ENCODE measurements at places on chromosomes 5 and 9.

DNA sequence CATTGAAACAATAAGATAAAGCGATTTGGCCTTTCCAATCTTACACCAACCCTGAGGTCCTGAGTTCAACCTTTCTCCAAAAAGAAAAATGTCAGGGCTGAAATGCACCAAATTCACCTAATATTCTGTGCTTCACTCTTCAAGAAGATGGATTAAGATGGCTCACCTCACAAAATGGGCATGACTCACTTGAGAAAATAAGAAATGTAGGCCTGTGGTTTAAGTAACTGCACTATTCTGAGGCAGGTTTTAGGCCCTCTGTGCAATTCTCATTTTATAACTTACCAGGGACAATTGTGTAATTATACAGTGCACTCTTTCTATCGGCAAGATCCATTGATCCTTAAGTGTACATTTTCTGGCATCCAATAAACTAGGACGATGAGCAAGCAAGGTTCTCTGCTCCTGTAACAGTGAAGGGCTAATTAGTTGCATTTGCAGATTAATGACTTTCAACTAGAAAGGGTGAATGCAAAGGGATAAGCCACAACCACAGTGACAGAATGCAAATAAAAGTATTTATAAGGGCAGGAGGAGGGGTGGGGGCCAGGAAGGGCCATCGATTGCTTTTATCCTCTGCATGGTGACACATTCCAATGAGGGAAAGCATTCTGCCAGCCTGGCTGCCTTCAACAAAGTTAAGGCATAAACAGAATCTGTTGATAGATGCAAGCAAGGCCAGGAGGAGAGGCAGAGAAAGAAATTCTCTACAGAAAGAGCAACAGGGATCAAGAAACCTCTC is 214.5 kb downstream of the CAAP1 start:
- DNase-seq: no peak

GRCh38 chr9:75417471-75417870 is 329.2 kb downstream of the OSTF1 start:
- DNase-seq: no peak

DNA sequence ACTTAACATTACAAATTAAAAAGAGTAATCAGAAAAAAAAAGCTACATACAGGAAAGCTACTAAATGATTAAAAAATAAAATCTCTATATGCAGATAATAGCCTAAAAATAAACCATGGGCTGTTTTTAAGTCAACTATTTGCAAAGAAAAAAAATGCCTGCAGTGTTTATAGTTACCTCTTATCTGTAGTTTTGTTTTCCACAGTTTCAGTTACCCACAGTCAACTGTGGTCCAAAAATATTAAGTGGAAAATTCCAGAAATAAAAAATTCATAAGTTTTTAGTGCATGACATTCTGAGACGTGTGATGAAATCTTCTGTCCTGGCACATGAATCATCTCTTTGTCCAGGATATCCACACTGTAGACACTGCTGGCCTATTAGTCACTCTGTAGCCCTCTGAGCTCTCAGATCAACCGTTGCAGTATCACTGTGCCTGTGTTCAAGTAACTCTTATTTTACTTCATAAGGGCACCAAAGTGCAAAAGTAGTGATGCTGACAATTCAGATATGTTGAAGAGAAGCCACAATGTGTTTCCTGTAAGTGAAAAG is 59.2 kb downstream of the PRELID2 start:
- no peak for DNase-seq

DNA sequence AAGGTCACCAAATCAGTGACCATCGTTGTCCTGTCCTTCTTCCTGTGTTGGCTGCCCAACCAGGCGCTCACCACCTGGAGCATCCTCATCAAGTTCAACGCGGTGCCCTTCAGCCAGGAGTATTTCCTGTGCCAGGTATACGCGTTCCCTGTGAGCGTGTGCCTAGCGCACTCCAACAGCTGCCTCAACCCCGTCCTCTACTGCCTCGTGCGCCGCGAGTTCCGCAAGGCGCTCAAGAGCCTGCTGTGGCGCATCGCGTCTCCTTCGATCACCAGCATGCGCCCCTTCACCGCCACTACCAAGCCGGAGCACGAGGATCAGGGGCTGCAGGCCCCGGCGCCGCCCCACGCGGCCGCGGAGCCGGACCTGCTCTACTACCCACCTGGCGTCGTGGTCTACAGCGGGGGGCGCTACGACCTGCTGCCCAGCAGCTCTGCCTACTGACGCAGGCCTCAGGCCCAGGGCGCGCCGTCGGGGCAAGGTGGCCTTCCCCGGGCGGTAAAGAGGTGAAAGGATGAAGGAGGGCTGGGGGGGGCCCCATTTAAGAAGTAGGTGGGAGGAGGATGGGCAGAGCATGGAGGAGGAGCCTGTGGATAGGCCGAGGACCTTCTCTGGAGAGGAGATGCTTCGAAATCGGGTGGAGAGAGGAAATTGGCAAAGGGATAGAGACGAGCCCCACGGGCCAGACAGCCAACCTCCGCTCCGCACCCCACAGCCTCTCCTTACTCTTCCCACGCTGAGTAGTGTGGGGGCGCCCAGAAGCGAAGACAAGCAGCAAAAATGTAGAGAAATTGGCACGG is 1.7 kb downstream of the RXFP3 start:
- DNase-seq: no peak

GRCh38 chr5:174872271-174872670 is 147.9 kb downstream of the MSX2 start:
- DNase-seq: no peak

DNA sequence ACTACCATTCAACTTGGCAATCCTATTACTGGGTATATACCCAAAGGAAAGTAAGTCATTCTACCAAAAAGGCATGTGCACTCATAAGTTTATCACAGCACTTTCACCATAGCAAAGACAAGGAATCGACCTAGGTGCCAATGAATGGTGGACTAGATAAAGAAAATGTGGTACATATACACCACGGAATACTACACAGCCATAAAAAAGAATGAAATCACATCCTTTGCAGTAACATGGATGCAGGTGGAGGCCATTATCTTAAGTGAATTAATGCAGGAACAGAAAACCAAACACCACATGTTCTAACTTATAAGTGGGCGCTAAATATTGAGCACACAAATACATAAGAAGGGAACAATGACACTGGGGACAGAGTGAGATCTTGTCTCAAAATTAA is 65.8 kb upstream of the SUB1 start:
- DNase-seq: no peak
